ENCODE measurements at places on chromosomes 1 and 21.
A peak's percentile ranks its signal among the peaks of the same experiment; 100 is the strongest.

DNA sequence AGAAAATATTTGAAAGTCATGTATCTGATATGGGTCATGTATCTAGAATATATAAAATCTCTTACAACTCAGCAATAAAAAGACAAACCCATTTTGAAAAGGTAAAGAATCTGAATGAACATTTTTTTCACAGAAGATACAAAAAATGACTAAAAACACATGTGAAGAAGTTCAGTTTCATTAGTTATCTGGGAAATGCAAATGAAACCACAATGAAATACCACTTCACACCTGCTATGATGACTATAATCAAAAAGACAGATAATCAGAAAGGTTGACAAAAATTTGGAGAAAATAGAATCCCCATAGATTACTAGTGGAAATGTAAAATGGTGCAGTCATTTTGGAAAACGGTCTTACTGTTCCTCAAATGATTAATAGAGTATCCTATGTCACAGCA is 631.0 kb downstream of the MRPL39 start:
- no peak for DNase-seq

DNA sequence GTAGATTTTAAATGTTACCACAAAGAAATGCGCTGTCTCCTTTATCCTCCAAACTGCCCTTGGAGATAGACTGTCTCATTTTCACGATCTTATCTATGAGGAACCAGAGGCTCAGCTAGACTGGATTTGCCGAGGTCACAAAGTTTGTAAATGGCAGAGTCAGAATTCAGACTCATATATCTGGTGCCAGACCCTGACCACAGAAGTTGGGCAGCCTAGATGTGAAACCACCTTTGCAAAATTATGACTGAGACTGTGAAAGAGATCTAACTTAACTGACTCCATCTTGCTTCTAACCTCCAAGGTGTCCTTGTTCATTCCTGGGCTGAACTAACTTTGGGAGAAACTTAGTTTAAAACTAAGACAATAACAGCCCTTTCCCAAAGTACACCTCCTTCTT is 14.1 kb downstream of the CNR2 start:
- DNase-seq, result no peak

DNA sequence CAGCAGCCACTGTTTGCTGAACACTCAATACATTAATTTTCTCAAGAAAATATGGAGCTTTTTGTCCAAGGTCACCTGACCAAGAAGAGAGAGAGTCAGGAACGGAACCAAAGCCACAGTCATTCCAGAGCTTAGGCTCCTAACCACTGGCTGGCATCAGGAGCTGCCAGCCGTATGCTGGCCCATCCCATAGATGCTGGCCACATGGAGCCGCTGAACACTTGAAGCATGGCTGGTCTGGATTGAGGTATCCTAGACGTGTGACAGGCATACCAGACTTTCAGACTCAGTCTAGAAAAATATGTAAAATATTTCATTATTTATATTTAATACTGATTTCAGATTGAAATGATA is 458.7 kb downstream of the MATN1 start:
- no peak for DNase-seq

GRCh38 chr1:5611431-5611830 is 380.8 kb downstream of the NPHP4 start:
- no peak for DNase-seq

DNA sequence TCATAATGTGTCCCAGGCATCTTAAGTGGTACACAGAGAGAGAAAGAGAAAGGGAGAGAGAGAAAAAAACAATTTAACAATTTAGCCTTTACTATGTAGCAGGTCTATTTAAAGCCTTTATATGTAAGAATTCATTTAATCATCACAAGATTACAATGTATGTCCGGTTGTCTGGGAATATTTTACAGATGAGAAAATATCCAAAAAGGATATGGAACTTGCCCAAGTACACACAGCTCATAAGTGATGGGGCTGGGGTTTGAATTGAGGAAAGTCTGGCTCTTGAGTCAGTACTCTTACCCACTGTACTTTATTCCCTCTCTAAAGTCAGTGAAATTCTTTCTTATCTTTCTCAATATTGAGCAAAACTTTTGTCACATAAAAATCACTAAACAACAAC is 104.6 kb downstream of the LYPLAL1 start:
- no peak for DNase-seq

- peak; percentile 52 for DNase-seq
These were observed 15.6 kb upstream of the RAP1A start for GRCh38 chr1:111603979-111604378.

- DNase-seq, result no peak
These were observed 51.7 kb downstream of the COL18A1 start for GRCh38 chr21:45456584-45457160.

GRCh38 chr1:205508227-205508714 is 3.8 kb downstream of the CDK18 start:
- no peak for DNase-seq

- DNase-seq, result peak; percentile 33
These were observed 132.2 kb downstream of the GLUL start for GRCh38 chr1:182259229-182259872.

GRCh38 chr1:81446000-81446669 is 354.6 kb upstream of the ADGRL2 start:
- no peak for DNase-seq

All from stimulated activated naive CD4-positive, alpha-beta T cell (primary cell).